Posterior cingulate gyrus (tissue), 11 donors: ENCODE measurements at places on chromosomes 11 and 22.

GRCh38 chr11:130979386-130979972 is 63.2 kb upstream of the SNX19 start:
- DNase-seq = no peak

GRCh38 chr11:111119751-111120150 is 125.8 kb upstream of the POU2AF2 start:
- DNase-seq = no peak

DNA sequence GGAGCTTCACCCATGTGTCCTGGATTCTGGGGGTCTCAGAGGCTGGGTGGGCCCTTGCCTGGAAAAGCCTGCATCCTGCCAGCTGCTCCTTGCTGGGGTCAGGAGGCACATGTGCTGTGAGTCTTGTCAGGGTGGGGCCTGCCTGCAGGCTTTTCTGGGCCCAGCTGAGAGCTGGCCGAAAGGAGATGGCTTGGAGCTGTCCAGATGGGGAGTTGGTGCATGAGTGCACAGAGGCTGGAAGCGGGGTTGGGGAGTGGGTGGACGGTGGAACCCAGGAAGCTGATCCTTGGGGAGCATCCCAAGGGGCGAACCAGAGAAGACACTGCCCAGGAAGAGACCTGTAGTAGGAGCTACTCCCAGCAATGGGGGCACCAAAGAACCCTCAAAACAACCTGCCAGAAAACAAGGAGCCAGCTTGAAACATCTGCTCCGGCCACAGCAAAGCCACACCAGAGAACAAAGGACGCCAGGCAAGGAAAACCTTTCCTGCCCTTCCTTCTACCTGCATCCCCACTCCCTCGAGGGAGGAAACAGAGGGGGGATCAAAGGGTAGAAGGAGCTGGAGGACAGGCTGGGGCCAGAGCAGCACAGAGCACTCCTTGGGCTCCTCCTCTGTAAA is 8.2 kb upstream of the KCTD17 start:
- no peak for DNase-seq

- no peak for DNase-seq
Measured at GRCh38 chr22:22721681-22722354, 77.4 kb downstream of the GGTLC2 start.

DNA sequence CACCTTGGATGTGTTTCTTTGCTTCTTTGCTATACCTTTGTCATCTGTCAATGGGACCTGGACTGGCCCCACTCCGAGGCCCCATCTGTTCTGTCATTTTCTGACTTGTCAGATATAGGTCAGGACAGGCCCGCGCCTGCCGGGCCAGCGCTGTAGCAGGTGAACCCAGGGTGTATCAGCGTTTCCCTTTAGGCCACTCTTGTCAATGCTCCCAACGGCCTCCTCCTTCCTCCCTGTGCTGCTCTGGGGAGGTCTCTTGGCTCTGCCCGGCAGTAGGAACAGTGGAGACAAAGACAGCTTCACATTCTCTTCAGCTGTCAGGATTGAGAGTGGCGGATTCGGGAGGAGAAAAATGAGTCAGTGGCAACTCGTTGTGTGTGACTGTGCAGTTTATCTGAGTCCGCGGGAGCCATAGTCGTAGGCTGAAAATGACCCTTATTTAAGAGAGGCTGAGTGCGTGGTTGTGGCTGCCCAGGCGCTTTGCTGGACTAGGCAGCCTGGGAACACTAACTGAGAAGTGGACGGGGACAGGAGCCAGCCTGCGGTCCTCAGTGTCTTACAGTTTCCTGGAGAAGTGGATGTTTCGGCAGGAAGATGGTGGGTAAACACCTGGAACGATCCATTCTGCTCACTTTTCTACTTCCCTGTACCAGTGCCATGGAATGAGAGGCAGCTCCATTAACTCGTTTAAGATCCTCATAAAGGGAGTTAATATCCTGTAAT is 102.3 kb downstream of the PRR5L start:
- peak; percentile 16 for DNase-seq

- DNase-seq = no peak
Measured at GRCh38 chr11:116598036-116598435, 174.8 kb downstream of the BUD13 start.

DNA sequence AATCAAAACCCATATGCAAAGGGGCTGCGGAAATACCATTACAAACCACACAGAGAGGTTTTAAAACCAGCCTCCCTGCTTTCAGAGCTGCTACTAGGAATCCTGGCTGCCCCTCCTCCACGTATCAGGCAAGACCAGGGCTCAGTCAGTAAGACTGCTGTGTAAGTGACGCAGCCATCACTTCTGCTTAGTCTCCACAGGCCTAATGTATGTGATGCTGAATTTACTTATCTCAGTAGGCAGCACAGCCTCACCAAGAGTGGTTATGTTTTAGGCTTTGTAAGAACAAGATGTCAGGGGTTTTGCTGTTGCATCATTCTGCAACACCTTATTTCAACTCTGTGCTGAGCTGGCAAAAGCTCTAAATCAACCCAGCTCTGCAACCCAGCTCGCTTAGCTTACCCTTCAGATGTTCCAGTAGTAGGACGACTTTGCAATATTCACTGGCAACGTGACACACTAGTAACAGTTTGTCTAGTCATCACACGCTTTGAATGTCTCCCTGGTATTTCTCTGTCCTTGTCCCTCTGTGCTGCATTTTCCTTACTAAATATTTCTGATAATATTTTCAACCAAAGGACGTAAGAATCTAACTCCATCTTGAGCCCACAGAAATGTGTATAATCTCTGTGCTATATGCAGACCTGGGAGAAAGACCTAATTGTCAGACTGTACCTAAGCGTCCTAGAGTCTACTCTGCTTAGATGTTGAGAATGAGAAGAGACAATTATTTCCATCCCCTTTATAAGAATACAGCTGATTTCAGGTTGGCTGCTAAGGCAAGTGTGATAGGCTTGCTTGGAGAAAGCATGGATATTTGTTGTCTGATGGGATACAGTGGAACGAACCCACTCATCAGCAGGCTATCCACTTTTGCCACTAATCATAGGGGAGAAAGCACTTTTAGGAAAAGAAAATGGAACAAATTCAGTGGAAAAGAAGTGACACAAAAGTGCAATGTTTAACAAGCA is 72.2 kb downstream of the LARGE2 start:
- no peak for DNase-seq

DNA sequence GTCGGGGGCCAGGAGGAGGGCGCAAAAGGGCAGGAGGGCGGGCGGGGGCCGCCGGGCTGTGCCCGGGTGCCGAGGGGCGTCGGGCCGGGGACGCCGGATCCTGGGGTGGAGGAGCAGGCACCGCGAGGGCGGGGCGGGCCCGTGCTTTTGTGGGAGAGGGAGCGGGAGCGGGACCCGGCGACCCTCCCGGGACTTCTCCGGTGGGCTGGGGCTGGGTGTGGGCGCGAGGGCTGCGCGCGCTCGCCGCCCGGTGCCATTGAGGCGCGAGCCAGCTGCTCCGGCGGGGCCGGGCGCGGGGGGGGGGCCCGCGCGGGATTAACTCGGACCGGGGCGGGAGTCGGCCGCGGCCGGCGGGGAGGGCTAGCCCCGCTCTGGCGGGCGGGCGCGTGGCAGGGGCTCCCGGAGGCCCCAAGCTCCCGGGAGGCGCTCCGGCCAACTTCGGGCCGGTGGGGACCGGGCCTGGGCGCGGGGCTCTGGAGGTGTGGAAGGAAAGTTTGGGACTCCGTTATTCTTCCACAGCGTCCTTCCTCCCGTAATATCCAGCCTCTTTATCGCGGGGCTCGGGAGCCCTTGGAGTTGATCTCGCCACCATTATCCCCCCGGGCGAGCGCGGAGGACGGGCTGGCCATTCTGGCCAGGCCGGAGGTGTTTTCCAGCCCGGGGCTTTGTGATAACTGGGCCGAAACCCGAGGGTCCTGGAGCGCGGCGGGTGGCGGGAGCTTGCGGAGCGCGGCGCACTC is 936 bp downstream of the CECR2 start:
- peak; percentile 20 for DNase-seq

GRCh38 chr11:102192349-102193066 is 82.3 kb downstream of the YAP1 start:
- no peak for DNase-seq
